ENCODE measurements at places on chromosomes 2 and 18.

- no peak for DNase-seq
These were observed 38.6 kb downstream of the SNED1 start for GRCh38 chr2:241036964-241037421.

DNA sequence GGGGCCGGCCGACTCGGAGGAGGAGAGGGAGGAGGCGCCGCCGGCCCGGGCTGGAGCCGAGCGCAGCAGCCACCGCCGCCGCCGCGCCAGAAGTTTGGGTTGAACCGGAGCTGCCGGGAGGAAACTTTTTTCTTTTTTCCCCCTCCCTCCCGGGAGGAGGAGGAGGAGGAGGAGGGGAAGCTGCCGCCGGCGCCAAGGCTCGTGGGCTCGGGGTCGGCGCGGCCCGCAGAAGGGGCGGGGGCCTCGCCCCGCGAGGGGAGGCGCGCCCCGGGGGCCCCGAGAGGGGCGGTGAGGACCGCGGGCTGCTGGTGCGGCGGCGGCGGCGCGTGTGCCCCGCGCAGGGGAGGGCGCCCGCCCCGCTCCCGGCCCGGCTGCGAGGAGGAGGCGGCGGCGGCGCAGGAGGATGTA lies 316 bp downstream of the CRIM1 start:
- DNase-seq, result no peak

- no peak for DNase-seq
These were observed 839 bp upstream of the GPR148 start for GRCh38 chr2:130728007-130728454.

GRCh38 chr2:126725580-126725979 lies 69.6 kb downstream of the GYPC start:
- DNase-seq, result no peak

- no peak for DNase-seq
These were observed 167.5 kb downstream of the DYSF start for GRCh38 chr2:71620851-71621251.

DNA sequence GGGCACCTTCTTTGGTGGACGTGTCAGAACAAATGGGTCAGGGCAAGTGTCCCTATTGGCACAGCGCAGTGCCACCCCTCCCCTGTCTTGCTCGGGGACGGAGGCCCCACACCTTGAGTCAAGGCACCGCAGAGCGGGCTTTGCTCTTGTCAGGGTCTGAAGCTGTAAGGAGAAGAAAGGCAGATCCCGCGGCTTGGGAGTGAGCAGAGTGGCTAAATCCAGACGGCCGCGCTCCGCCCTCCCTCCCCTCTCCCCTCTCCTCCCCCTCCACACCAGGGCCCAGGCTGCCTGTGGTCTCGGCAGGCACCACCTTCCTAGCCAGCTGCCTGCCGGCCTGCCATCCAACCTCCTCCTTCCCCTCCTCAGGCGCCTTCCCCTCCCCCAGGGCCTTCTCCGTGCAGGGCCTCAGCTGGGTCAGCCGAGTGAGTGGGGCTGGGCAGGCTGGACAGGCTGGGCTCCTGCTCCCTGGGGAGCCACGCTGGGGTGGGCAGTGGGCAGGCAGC lies 25.8 kb downstream of the SPEG start:
- DNase-seq, result no peak

DNA sequence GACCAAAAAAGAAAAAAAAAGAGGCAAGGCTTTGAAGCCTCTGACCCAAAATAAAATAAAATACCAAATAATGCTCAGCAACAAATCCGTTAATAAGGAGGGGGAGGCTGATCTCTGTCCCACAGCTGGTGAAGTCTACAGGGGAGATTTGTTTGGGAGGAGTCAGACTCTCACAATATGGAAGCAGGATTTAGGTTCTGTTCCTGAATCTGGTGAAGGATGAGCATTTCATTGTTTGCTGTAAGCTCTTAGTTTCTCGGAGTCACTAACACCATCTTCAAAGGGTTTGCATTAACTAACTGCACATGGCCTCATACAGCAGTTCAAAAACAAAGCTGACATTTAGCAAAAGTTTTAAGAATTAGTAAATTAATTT lies 339.4 kb upstream of the TNP1 start:
- DNase-seq, result no peak

GRCh38 chr2:96839293-96839874 lies 4.4 kb downstream of the ANKRD23 start:
- no peak for DNase-seq

DNA sequence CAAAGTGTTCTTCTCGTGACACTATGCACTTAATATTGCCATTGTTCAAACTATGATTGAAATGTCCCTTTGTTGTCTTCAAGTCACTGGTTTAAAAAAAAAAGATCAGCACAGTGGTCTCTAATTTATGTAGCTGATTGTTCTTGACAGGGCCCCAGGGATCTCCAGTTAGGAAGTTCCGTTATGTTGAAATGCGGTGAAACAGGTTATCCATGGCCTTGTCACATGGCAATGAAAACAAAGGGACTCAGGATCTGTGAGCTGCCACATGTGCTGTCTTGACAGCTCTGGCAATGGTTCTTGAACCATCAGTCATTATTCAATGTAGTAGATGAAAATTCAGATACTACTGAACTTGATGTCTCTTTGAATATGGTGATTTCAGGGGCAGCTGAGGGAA lies 147.4 kb downstream of the SETBP1 start:
- DNase-seq, result no peak

Measured in NCI-H774 (cell line).